ENCODE measurements at places on chromosomes 7 and 10. TPM values are rescaled to one million over a fixed set of nuclear protein-coding genes. Genes with fewer than 3 reads are reported as not detected.

GRCh38 chr7:29622335-29623265 lies 59.0 kb downstream of the PRR15 start:
- H3K27ac ChIP-seq, result no peak overlapping the region
- H3K27me3 ChIP-seq, result peaks cover 11% of the 10 kb centered on the region
- H3K36me3 ChIP-seq, result no peaks in the 10 kb centered on the region
- H3K4me3 ChIP-seq, result no peak overlapping the region
- no peaks in the 10 kb centered on the region for H3K4me1 ChIP-seq
- no peak for DNase-seq

- no peaks in the 10 kb centered on the region for H3K36me3 ChIP-seq
- H3K27ac ChIP-seq, result no peak overlapping the region
- no peak for DNase-seq
- no peak overlapping the region for H3K4me3 ChIP-seq
Observed at GRCh38 chr7:96407427-96407826, 85.5 kb upstream of the SLC25A13 start.

- no peak overlapping the region for H3K4me3 ChIP-seq
- no peak overlapping the region for H3K27ac ChIP-seq
- no peaks in the 10 kb centered on the region for H3K27me3 ChIP-seq
- H3K36me3 ChIP-seq, result no peaks in the 10 kb centered on the region
- H3K4me1 ChIP-seq, result peaks cover 6% of the 10 kb centered on the region
- DNase-seq, result no peak
Observed at GRCh38 chr7:105224884-105225651, 163.7 kb downstream of the SRPK2 start.

DNA sequence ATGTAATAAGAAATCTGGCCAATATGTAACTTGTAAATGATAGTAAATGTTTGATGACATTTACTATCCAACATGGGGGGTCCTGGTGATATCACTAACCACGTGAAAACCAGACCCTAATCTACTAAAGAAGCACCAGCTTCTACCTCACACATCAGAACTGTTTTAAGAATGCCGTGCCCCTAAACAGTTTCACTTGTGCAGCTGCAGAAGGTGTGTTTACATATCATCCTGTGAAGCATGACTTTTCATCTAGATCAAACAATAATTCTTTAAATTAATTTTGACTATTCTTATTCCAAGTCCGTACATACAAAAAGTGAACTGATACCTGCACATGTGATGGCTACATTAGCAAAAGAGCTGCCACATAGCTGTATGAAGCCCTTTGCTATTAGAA lies 61.0 kb downstream of the STEAP1B start:
- no peak overlapping the region for H3K4me3 ChIP-seq
- peaks cover 30% of the 10 kb centered on the region for H3K4me1 ChIP-seq
- H3K27ac ChIP-seq, result no peak overlapping the region
- no peak for DNase-seq
- no peaks in the 10 kb centered on the region for H3K27me3 ChIP-seq
- no peaks in the 10 kb centered on the region for H3K36me3 ChIP-seq

Gene GPNMB
- total RNA-seq, result 452 TPM

Data from lower lobe of right lung (tissue), 2 donors.